Coronary artery (tissue), 2 donors: ENCODE measurements at places on chromosomes 5 and 9.

DNA sequence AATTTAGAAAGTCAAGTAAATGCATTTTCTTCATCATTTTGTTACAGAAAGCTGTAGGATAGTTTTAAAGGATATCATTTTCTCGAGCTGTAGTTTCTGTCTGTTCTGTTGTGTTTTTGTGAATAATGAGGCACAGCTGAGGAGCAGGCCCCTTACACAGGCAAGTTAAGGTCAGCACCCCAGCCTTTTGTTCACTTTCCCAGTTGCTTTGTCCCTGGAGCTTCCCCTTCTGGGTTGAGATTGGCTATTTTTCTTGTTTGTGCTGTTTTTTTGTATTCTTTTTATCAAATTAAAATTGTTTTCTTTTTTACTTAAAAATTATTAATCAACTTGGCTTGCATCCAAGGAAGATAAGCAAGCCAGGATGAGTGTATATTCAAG lies 213.8 kb upstream of the ACTBL2 start:
- no peak for DNase-seq

DNA sequence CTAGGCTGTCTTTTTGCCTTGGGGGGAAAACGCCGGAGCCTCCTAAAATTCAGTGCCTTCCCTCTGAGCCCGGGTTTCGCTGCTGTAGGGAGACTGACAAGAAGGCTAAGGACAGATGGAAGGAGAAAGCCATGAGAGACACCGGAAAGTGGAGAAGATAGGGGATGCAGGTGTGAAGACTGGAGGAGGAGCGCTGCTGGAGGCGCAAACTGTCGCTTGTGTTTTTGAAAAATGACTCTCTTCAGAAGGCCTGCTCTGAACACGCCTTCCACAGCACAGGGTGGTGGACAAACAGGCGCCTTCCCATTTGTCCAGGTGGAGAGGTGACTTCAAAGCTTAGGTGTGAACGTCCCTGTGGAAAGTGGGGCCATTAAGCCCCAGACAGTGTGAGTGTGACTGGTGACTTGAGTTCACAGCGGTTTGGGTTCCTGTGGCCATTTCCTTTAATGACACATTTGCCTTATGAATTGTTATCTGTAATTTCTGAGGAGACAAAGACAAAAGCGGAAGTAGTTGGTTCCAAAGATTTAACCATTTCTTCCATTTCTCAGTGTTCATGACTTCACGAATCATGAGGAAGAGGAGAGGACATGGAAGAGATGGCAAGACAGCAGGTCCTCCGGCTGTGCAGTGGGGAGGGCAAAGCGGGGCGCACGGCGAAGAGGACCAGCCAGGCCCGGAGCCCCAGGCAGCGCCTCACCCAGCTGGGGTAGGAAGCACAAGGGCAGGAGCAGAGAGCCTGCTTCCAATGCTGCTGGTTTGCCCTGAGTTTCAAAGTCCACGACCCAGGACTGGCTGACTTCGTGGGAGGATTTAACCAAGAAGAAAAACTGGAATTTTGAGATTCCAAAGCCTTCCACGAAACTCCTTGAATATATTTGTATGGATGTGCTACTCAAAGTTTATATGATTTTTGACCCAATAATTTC lies 27.8 kb upstream of the SEMA4D start:
- DNase-seq: no peak

GRCh38 chr5:16418471-16418922 lies 47.1 kb downstream of the ZNF622 start:
- no peak for DNase-seq

DNA sequence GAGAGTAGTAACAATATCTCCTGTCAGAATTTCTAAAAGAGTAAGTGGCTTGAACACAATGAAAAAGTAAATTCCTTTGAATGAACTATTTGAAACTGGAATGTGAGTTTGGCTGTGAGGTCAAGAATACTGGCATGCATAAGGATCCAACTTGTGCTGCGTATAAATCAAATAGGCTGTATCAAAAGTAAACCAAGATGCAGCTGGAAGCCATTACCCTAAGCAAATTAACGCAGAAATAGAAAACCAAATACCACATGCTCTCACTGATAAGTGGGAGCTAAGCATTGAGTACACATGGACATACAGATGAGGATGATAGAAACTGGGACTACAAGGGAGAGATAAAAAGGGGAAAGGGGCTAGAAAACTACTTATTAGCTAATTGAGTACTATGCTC lies 24.0 kb upstream of the SRFBP1 start:
- no peak for DNase-seq

DNA sequence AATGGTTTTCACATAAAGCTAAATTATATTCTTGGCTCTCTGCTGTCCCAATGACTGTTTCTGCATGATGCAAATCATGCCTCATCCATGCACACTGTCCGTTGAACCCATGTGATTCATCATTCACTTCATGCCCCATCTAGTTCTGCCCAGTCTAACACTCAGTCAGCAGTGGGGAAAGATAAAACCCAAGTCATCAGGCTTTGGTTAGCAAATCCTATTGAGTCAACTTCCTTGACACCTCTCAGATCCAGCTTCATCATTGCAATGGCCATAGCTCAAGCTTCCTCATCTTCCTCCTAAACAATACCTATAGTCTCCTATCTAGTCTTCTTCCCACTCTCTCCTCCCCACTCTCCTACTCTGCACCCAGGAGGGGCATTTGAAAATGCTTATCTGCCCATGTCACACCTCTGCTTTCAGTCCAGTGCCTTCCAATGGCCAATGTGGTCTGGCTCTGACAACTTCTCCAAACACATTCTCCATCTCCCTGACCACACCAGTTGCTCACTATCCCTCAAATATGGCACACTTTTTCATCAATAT lies 266.0 kb upstream of the TRIM32 start:
- DNase-seq: no peak

DNA sequence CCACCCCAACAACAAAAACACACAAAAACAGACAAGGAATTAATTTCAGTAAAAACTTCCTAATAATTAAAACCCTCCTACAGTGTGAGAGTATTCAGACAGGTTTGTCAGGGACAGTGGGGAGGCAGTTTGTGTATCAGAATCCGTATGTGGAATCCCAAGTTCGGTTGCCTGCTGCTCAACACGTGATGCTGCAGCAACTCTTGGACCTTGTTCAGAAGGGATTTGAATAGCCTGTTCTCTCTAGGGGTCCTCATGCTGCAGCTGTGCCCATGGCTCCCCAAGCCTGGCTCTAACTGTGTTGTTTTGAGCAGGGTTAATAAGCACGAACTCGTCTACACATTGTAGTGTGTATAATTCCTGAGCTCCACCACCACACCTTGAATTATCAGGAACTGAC lies 28.7 kb downstream of the TLE4 start:
- no peak for DNase-seq

- DNase-seq: no peak
Observed at GRCh38 chr5:180618487-180618828, 27.2 kb upstream of the SCGB3A1 start.

DNA sequence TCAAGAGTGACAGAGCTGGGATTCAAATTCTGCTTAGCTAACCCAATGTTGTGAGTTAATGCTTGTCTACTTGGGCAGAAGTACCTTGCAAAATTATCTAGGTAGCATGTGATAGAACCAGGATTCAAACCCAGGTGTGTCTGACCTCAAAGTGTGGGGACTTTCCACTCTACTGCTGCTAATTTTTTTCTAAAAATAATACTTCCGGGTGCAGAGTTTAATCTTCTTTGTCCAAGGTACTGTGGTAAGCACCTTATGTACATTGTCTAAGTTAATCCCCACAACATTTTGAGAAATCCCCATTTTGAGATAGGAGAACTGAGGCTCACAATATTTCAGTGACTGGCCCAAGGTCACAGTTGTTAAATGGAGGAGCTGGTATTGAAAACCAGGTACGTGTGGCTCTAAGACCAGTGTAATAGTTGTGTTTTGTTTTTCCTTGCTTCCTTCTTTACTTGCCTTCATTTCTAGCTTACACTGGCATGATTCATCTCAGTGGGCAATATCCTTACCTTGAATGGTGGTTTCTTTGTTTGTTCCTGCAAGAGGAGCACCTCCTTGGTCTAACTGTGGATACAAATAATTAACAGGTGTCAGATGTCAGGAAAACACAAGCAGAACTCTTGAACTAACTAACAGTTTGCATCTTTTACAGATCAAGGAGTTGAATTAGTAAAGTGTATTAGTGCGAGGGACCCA lies 7.5 kb downstream of the ALDOB start:
- no peak for DNase-seq

DNA sequence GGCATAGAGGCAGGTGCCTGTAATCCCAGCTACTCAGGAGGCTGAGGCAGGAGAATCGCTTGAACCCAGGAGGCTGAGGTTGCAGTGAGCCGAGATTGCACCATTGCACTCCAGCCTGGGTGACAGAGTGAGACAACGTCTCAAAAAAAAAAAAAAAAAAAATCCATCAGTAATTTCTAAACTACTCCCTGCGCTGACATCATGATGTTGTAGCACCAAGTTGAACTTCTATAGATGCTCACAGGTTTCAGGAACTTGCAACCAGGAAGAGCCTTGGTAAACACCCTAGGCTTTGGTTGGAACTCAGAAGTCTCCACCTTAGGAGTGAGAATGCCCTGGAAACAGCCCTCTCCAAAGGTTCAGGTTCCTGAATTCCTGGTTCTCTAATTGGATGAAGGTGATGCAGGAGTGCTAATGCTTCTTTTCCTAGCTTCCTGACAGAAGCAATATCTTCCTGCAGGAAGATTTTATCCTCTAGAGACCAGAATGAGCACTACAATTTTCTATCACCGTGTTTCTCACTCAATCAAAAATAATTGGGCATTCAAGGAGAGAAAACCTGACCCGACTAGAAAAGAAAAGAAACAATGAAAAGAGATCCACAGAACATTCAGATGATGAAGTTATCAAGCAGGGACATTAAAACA lies 469.6 kb downstream of the GADD45G start:
- no peak for DNase-seq

DNA sequence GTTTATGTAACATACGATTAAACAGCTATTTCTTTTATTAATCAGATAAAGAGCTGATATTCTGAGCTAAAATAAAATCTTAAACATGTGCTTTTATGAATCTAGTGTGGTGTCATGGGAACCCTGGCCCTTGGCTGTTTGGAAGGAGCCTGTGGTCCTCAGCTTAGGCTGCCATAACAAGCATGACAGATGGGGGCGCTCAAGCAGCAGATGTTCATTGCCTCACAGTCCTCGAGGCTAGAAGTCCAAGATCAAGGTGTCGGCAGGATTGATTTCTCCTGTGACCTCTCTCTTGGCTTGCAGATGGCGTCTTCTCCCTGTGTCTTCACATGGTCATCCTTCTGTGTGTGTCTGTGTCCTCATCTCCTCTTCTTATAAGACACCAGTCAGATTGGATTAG lies 448.2 kb downstream of the GADD45G start:
- no peak for DNase-seq

- no peak for DNase-seq
Observed at GRCh38 chr5:155886311-155887031, 440.5 kb upstream of the SGCD start.

- no peak for DNase-seq
Observed at GRCh38 chr5:125295405-125295872, 549.0 kb upstream of the ZNF608 start.

DNA sequence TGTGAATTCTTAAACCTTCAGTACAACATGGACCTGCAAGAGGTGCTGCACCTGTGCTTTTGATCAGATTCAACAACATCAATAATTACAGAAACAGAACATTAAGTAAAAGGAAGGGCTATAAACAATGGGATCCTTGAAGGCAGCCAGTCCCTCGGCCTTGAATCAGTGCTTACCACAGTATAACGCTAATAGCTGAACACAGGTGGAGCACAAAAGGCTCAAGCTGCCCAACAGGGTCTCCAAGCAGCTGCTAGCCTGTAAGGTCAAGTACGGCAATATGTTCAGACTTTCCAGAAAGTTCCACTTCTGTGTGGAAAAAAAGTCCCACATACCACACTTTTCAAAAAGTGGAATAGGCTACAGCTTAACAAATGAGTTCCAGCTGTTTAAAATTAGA lies 61.9 kb upstream of the ITGA1 start:
- DNase-seq: no peak

DNA sequence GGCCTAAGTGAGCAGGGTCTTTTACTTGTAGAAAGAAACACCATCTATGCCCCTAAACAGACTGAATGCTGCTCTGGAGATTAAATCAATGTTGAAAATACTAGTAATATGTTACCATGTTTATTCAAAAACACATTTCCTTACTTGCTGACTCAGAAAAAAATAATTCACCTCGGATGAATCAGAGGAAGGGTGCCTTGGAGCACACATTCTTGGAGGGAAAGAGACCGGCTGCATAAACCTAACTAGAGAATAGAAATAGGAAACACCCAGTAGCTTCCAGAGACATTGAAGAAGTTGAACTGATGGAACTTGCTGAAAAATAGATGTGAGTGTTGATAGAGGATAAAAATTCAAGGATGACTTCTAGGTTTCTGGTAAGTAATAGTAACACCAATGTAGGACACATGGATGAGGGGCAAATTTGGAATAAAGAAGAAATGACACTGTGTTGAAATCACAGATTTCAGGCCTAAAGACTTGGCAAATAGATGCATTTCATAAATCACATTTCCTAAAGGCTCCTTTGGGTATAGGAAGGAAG lies 76.9 kb upstream of the MINAR2 start:
- no peak for DNase-seq

- no peak for DNase-seq
Observed at GRCh38 chr9:91033270-91033669, 231.7 kb downstream of the SYK start.

- DNase-seq: no peak
Observed at GRCh38 chr9:124797343-124798103, 20.6 kb downstream of the OLFML2A start.

DNA sequence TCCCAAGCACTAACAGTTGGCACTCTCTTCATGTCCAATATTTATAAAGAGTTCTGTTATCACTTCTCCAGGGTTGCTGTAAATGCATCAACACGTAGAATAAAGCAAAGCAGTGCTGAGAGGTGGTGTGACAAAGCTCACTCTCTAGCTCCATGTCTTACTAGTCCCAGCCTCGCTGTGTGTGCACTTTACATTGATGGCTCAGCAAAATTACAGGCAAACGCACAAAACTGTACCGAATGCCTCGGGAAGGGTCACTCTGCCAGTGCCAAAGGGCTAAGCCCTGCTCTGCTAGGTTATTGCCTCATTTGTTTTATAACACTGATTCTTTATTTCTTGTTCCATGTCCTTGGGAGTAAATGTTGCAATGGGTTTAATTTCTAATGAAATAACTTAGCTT lies 1005.9 kb upstream of the WWC1 start:
- no peak for DNase-seq

- no peak for DNase-seq
Observed at GRCh38 chr9:7366121-7366520, 433.5 kb downstream of the DMAC1 start.
